ENCODE measurements at places on chromosomes 11 and 22.

DNA sequence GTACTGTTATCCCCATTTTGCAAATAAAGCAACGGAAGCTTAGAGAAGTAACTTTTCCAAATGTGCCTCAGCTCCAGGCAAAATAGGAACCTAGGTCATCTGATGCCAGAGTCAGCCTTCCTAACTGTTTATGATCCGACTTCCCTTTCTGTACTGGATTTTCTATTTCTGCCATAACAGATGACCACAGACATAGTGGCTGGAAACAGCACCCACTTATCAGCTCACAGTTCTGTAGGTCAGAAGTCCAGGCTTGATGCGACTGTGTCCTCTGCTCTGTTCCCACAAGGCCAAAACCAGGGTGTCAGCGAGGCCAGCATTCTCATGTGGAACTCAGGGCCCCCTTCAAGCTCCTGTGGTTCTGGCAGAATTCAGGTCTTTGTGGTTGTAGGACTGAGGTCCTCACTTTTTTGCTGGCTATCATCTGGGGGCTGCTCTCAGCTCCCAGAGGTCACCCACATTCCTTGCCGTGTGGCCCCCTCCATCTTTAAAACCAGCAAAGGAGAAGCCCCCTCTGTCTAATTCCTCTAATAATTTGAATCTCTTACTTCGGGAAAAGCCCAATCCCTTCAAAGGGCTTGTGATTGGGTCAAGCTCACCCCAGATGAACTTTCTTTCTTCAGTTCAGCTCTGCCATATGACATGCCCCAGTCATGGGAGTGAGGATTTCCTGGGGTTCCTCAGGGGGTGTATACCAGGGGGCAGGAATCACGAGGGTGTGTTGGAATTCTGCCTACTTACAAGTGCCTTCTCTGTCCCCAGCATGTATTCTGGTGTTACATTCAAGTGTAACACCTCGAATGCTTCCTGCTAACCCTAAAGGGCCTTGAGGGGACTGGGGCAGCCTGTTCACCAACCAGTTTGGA lies 15.3 kb downstream of the KCNJ5 start:
- no peak for DNase-seq

DNA sequence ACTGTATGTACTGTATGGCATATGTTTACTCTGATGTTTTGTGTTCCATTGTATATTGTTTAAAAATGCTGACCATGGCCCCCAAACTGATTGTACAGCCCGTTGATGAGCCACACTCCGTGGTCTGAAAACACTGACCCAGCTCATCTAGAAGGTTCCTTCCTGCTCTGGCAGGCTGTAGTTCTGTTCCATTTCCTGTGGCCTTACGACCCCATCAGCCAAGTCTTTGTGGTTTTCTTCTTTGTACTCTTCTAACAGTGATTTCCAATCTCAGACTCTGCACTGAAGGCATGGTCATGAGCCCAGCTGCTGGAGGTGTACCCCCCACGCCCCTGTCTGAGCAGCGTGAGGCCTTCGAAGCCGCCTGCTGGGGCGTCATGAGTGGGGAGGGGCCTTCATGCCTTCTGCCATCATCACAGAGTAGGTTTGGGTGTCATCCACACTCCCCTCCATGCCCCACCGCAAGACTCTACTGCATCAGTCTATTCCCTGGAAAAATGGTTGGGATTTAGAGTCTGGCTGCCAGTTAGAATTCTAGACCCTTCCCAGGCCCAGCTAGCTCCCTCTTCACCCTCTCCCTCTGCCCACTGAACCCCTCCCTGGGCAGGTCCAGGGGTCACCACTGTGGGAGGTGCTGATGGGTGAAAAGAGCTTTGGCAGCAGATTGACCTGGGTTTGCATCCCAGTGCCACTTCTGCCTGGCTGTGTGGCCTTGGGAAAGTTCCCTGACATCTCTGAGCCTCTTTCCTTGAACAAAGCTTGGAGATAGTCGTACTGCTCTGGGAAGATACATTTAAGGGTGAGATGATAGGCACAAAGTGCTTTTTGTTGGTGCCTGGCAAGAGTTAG lies 11.3 kb upstream of the C11orf96 start:
- DNase-seq = no peak

DNA sequence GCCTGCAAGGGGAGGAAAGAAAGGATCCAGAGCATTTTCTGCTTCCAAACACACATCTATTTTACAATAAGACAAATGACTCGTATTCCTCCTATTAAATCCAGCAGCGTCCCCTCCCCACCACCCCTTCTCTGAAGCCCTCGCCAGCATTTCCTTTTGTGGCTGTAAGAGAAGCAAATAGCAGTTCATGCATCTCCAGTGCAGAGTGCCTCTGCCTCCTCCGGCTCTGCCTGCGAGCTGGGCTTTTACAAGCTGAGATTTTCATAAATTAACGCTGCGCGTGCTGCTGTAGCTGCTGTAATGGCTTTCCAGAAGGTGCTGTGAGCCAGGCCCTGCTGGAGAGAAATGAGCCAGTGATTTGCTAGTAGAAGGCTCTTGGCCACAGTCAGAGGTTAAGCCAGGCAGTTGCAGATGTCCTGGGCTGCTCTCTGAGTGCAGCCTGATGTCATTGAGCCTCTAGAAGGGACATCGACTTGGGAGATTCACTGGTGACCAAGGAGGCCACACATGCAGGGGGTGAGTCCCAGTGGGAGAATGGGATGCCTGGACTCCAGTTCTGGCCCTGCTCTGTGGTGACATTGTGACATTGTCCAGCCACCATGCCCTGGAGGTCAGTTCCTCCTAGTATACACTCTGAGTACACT lies 134.5 kb upstream of the NAV2 start:
- DNase-seq = no peak

GRCh38 chr22:42292732-42293520 lies 22.5 kb upstream of the TCF20 start:
- DNase-seq = no peak

DNA sequence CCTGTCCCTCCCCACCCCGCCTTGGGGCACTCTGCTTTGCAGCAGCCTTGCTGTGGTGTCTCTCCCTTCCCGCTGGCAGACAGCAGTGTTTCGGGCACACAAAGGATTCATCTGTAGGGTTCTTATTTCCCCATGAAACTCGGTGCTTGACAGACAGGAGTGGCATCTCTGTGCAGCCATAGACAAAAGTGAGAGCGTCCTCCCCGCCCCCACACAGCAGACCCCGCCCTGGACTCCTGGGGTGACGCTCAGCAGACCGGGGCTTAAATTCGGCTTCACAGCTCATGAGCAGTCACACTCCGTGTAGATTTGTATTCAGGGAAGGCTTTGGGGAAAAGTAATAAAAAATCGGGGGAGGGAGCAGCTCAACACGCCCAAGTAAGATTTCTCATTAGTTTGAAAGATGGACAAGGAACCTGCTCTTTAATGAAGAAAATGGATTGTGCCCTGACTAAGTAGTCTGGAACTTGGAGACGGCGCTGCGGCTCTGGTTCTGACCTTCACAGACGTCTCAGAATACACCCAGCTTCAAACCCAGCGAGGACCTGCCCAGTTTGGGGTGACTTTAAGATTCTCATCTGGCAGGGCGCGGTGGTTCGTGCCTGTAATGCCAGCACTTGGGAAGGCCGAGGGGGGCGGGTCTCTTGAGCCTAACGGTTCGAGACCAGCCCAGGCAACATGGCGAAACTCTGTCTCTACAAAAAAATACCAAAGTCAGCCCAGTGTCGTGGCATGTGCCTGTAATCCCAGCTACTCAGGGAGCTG lies 136.0 kb downstream of the CACNA1I start:
- DNase-seq = no peak

GRCh38 chr11:72263361-72263760 lies 19.4 kb upstream of the PHOX2A start:
- no peak for DNase-seq

DNA sequence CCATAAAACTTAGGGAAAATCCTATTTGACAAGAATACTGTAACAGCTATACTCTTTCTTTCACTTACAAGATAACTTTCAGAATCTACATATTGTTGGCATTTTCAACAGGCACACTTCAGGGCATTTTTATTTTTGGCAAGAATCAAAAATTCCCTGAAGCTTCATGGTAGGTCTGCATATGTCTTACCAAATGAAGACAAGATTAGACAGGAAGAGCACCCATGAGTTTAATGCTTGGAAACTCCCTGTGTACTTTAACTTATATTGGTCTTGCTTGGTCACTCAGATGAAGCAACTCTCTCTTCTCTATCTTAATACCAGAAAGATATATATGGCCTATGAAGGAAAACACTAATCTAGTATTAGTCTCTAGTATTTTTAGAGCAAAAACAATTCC lies 137.7 kb downstream of the ATG16L2 start:
- DNase-seq = no peak

DNA sequence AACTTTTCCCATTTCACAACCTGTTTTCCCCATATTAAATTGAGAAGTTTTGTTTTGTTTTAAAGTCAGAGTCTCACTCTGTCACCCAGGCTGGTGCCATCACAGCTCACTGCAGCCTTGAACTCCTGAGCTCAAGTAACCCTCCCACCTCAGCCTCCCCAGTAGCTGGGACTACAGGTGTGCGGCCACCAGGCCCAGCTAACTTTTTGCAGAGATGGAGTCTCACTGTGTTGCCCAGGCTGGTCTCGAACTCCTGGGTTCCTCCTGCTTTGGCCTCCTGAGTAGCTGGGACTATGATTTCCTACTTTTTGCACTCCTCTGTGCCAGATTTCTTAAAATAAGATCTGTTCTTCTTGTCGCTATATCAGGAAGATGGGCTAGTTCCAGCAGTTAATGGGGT lies 44.9 kb downstream of the GNB1L start:
- no peak for DNase-seq

DNA sequence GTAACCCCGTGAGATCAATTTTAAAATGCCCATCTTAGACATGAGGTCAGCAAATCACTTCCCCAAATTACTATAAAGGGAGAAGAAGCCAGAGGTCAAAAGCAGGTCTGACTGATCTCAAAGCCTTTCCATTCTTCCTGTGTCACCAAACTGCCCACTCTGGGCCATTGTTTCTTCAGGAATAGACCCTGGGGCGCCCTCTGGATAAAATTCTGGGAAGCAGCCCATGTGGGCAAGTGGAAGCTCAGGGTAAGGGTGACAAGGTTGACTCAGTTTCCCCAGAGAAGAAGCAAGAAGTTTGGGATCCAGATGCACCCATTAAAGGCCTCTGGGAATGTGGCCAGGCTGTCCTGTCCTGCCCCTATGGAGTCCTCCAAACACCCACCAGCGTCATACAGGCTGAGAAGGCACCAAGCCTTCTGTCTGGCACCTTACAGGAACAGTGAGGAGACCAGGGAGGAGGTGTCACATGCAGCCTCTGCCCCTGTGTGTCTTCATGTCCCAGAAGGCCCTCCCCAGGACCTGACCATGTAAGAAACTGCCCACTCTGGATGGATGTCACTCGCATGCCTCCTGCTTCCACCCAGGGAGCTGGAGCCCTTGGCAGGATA lies 50.1 kb downstream of the CHST1 start:
- no peak for DNase-seq

GRCh38 chr11:69654660-69655478 lies 13.9 kb downstream of the CCND1 start:
- no peak for DNase-seq

DNA sequence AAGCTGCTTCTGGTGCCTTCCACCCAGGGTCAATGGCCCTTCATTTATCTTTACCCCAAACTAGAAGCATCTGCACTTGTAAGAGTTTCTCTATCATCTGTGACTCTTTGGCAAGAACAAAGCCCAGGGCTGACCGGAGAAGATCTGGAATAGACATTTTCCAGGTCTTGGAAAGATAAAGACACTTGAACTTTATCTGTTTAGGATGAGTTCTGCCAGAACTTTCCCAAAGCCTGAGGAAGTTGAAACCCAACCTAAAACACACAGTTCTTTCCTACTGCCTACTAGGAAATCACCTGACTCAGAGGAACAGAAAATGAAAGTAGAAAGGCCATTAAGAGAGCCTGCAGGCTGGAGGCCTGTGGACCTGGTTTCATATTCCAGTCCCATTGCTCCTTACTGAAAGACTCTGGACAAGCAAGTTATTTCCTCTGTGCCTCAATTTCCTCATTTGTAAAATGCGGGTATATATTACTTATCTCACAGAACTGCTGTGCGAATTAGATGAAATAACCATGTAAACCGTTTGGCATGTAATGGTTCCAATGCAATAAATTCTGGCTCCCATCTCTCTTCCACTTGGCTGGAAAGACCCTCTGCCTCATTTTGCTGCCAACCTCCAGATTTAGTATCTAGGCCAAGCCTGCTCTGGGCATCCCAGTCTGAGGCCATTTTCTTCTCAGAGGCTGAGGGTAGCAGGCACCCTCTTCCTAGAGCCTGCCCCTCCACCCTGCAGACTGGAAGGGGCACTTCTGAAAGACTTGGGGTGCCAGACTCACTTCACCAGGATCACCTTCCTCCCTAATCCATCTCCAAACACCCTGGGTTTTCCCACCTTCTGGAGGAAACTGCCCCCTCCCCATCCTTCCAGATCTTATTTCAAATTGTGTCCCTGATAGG lies 1.2 kb downstream of the UBE2L6 start:
- no peak for DNase-seq

DNA sequence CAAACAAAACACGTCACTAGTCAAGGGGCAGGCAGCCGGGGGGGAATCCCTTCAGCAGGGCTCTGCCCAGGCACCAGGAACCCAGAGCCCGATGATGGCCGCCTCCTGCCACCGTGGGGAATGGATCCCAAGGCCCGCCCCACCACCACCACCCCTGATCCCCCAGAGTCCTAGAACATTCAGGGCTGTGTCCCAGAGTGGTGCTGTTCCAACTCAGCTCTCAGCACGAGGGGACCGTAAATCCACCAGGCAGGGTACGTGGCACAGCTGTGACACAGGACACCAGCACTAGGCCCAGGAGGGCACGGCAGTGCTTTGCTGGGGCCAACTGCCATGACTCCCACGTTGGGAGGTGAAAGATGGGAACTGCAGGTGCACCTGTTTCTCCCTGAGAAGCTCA lies 29.6 kb downstream of the ANO1 start:
- no peak for DNase-seq

- no peak for DNase-seq
Measured at GRCh38 chr22:41305646-41306045, 4.3 kb downstream of the ZC3H7B start.

DNA sequence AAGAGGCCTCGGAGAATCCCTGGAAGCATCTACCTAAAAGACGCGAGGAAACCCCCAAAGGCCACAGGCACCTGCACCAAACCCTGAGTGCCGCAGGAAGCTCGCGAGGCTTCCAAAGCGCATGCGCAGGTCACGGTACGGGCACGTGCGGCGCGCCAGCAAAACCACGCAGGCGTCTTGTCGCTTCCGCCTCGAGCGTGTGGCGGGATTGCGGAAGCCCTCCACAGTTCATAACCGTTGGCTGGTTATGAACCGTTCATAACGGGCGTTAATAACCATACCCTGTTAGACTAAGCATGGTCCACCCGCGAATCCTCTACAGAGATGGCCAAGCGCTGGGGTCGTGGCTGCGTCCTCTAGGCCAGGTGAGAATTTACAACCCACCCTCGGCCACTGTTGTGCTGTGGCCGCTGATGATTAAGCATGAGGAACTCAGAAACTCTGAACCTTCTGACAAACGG lies 46.4 kb downstream of the MORC2 start:
- DNase-seq = peak; percentile 85

- DNase-seq = no peak
Measured at GRCh38 chr11:57049749-57050148, 61.0 kb downstream of the OR5AK2 start.
